ENCODE measurements at places on chromosomes 2 and 18.

DNA sequence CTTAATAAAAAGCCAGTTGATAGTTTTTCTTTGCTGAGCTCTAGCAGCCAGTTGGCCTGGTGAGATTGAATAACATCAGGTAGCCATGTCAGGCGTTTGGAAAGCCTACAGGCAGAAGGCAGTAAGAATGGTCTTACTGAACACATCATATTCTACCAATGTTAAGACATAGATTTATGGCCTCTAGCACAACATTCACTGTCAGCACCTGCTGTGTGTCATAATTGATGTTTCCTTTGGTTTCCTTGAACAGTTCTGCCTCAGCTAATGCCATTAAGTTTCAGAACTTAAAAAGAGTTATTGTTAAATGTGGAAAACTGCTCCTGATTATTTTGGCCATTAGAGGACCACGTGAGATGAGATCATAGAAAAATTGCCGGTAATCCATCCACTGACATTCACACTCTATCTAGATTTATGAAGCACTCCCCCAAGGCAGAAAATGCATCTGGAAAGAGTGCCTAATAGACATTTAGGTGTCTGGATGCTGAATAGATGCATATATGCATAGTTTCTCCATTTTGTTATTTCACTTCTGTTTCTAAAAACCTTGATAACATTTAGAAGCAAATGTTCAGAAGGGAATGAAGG, 434.7 kb downstream of the PTPRM start:
- no peak for DNase-seq

DNA sequence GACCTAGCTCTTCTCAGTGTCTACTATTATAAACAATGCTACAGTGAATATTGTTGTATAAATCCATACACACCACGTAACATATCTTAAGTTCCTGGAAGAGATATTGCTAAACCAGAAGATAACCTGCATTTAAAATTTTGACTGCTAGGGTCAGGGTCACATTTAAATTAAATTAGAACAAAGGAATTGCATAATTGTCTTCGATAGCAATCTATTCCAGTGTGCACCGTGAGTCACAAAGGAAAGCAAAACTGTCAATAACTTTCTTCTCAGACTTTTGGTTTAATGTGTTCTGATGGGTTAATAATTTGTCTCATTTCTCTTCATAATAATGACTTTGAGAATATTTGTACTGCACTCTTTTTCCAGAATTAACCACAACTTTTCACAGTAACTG, 4.2 kb downstream of the GEN1 start:
- DNase-seq: no peak

- DNase-seq: no peak
These were observed 62.0 kb upstream of the MRPS9 start for GRCh38 chr2:104975851-104976250.

DNA sequence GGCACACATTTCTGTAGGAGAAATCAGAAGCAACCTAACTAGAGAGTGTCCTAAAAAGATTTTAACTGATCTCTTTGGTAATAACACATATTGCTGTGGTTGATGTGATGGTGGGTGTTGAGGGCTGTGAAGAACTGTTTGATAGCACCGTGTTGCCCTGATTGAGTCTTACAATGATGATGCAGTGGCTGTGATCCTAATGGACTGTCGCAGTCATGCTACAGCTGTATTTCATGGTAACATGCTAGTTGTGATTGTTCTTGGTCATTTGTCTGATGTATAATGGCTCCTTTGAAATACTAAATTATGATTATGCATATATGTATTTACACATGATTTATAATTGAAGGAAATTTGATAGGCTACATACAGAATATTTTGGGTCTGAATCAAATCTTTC, 82.5 kb upstream of the MMADHC start:
- no peak for DNase-seq

GRCh38 chr18:23072079-23072478, 63.2 kb upstream of the CABLES1 start:
- no peak for DNase-seq

DNA sequence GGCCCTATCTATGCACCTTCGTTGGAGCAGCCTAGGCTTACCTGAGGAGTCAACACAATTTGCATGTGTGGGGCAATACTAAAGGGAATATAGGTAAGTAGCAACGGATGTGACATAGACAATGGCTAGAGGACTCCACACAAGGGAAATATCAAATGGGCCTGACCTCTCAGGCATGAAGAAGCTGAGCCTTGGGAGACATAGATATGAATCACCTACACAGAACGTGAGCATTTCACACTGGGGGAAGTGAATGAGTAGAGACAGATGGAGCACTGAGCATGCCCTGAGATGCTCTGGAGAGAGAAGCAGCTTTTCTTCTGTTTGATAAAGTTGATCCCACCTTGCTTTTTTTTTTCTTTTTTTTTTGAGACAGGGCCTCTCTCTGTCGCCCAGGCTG, 97.9 kb downstream of the ATL2 start:
- DNase-seq: no peak
